H9 (cell line): ENCODE measurements at places on chromosomes 13 and 19. TPM values are rescaled to one million over a fixed set of nuclear protein-coding genes. Genes with fewer than 3 reads are reported as not detected.

The VSTM2B gene
- 0.29 and 0.31 TPM in 2 replicates for total RNA-seq

DNA sequence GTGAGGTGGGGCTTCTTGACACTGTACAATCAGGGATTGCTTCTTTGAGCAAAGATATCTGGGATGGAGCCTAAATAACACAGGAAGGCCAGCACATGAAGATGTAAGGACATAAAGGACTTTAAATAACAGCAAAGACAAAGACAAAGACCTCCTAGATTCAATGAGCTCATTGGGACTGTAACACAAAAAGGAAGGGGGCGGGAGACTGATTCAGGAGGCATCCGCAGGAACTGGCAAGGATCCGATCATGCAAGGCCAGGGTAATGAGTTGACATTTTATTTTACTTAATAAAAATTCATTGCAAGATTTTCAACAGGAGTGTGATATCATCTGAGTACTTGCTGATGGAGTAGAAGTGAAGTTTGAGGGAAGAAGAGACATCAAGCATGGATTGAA, 121.5 kb downstream of the LHFPL6 start:
- H3K27me3 ChIP-seq: no peaks in the 10 kb centered on the region
- H3K4me3 ChIP-seq: no peak overlapping the region
- no peak for DNase-seq
- peaks cover 8% of the 10 kb centered on the region; the same call in 1 of the 2 replicates for H3K4me1 ChIP-seq
- peaks cover 2% of the 10 kb centered on the region; the same call in 2 of the 3 replicates for H3K36me3 ChIP-seq

- H3K4me1 ChIP-seq: no peaks in the 10 kb centered on the region; the same call in 1 of the 2 replicates
- H3K27me3 ChIP-seq: no peaks in the 10 kb centered on the region; the same call in 1 of the 2 replicates
- H3K36me3 ChIP-seq: no peaks in the 10 kb centered on the region
- H3K4me3 ChIP-seq: no peak overlapping the region
- no peak for DNase-seq
- no peak overlapping the region for H3K27ac ChIP-seq
Measured at GRCh38 chr13:69585656-69586055, 522.0 kb upstream of the ATXN8OS start.

DNA sequence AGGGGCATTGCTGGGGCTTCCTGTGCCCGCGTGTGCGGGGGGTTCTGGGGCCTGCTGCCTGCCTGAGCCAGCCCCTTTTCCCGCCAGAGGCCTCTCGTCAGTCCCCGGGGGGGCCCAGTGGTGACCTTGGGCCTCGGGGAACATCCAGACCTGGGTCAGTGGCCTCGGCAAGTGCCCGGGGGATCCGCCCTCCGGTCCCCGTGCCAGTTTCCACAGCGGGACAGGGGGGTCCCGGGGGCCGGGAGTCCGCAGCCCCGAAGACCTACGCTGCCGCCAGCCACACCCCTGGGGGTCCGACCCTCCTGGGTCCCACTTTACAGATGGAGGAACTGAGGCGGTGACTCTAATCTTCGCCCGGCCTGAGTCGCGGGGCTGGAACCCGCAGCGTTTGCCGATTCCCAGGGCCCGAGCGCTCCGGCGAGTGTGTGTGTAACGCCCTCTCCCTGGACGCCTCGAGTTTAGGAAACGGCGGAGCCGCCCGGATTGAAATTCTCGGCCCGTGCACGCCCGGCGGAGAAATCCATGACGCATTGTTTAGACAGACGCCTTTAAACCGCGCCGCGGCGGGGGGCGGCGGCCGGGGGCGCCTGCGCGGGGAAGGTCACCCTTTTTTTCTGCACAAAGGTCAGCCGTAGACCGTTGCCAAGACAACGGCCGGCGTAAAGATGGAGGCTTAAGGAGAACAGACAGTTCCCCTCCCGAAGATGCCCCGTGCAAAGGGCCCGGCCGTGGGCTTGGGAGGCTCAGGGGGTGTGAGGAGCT, 39.3 kb downstream of the EFNA2 start:
- no peaks in the 10 kb centered on the region for H3K27me3 ChIP-seq
- H3K27ac ChIP-seq: no peak overlapping the region
- H3K4me1 ChIP-seq: no peaks in the 10 kb centered on the region
- H3K36me3 ChIP-seq: no peaks in the 10 kb centered on the region
- no peak for DNase-seq
- H3K4me3 ChIP-seq: no peak overlapping the region

The CDX2 gene
- not detected in 2 replicates for total RNA-seq

DNA sequence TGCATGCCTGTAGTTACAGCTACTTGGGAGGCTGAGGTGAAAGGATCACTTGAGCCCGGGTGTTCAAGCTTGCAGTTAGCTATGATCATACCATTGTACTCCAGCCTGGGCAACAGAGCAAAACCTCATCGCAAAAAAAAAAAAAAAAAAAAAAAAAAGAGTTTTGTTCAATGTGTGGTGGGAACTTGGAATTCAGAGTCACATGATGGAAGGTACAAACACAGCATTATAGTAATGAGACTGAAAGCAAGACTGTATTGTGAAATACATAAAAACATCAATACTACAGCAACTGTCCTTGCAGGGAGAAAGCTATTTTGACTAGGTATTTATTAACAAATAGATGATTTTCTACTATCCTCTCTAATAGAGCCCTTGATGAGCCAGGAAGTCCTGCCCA, 393.2 kb downstream of the DLEU7 start:
- peaks cover 10% of the 10 kb centered on the region; the same call in 1 of the 2 replicates for H3K4me1 ChIP-seq
- DNase-seq: no peak
- no peak overlapping the region for H3K27ac ChIP-seq
- H3K36me3 ChIP-seq: no peaks in the 10 kb centered on the region
- H3K4me3 ChIP-seq: no peak overlapping the region

- no peaks in the 10 kb centered on the region; the same call in 1 of the 2 replicates for H3K4me1 ChIP-seq
- H3K4me3 ChIP-seq: no peak overlapping the region
- peaks cover 21% of the 10 kb centered on the region for H3K36me3 ChIP-seq
- H3K27ac ChIP-seq: no peak overlapping the region
- no peak for DNase-seq
Measured at GRCh38 chr19:12546903-12547302, 4.4 kb downstream of the ZNF564 start.

The LRFN3 gene
- 18.4 and 20.5 TPM in 2 replicates for total RNA-seq

GRCh38 chr19:54256250-54257115, 590 bp downstream of the LILRB5 start:
- no peak overlapping the region for H3K27ac ChIP-seq
- H3K36me3 ChIP-seq: no peaks in the 10 kb centered on the region
- H3K4me3 ChIP-seq: no peak overlapping the region
- no peaks in the 10 kb centered on the region for H3K4me1 ChIP-seq
